ENCODE measurements at places on chromosomes 6 and 20.

GRCh38 chr6:149887343-149887742 is 10.6 kb downstream of the RAET1E start:
- DNase-seq = peak; percentile 71

- no peak for DNase-seq
Observed at GRCh38 chr6:110731898-110732297, 83.4 kb downstream of the CDK19 start.

DNA sequence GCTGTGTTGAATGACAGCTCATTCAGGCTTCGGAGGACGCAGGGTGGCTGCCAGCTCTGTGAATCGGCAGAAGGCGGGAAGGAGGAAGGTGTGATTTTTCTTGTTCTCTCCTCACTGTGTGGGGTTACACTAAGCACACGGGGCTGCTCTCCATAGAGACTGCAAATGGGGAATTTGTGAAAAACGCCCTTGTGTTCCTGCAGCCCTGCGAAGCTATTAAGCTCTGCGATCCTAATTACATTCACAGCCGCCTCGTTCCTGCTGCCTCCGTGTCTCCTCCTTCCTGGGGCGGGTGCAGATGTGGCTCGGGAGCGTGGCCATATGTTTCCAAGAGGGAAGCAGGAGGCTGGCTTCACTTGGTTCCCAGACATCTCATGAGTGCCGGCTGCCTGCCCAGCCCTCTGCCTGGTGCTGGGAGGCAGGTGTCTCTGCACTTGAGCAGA is 124.0 kb downstream of the TOX2 start:
- peak; percentile 2 for DNase-seq

DNA sequence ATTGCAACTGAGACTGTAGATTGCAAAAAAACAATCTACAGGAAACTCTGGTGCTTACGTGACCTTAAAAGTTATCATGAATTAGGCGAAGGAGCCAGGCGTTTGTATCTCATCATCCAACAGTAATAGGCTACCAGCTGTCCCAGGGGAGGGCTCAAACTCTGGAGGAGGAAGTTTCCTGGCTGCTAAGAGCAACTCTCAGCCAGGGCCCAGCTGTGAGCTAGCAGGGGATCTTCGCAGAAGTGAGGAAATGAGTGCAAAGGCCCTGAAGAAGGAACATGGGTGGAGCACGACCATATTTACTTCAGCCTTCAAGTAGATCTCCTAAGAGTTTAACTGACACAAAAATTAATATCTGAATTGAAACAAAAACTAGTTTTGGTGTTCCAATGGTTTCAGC is 686.9 kb upstream of the MAP3K7 start:
- no peak for DNase-seq

DNA sequence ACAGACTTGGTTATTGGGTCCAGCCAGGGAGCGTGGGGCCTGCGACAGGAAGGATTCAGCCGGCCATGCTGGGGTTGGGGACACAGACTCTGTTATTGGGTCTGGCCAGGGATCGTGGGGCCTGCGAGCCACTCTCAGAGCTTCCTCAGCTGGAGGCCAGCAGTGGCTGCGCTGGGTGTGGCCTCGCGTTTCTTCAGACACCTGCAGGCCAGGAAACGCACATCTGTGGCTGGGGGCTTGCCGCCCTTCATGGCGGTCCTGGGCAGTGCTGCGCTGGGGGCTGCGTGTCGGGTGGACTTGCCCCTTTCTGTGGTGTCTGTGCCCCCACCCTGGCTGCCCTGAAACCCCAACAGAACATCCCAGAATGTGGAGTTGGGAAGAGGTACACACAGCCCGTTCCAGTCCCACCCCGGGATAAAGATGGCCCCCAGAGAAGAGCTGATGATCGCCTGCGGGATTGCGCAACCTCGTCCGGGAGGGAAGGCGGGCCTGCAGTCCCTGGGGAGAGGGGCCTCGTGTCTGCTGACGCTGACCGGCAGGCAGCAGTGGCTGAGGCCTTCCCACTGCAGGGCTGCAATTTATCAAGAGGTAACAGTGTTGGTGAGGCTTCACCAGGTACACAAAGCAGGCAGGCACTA is 16.9 kb upstream of the MTG2 start:
- no peak for DNase-seq

- no peak for DNase-seq
Observed at GRCh38 chr6:52457096-52457495, 37.0 kb downstream of the EFHC1 start.

DNA sequence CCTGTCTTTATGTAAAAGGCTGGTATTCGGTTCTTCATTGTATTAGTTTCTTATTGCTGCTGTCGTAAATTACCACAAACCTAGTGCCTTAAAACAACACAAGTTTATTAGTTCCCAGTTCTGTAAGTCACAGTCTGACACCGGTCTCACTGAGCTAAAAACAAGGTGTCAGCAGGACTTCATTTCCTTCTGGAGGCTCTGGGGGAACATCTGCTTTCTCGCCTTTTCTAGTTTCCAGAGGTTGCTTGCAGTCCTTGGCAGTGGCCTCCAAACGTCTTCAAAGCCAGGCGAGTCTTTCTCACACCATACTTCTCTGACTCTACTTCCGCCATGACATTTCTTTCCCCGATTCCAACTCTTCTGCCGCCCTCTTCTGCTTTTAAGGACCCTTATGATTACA is 43.0 kb upstream of the ZFAND3 start:
- DNase-seq = no peak

DNA sequence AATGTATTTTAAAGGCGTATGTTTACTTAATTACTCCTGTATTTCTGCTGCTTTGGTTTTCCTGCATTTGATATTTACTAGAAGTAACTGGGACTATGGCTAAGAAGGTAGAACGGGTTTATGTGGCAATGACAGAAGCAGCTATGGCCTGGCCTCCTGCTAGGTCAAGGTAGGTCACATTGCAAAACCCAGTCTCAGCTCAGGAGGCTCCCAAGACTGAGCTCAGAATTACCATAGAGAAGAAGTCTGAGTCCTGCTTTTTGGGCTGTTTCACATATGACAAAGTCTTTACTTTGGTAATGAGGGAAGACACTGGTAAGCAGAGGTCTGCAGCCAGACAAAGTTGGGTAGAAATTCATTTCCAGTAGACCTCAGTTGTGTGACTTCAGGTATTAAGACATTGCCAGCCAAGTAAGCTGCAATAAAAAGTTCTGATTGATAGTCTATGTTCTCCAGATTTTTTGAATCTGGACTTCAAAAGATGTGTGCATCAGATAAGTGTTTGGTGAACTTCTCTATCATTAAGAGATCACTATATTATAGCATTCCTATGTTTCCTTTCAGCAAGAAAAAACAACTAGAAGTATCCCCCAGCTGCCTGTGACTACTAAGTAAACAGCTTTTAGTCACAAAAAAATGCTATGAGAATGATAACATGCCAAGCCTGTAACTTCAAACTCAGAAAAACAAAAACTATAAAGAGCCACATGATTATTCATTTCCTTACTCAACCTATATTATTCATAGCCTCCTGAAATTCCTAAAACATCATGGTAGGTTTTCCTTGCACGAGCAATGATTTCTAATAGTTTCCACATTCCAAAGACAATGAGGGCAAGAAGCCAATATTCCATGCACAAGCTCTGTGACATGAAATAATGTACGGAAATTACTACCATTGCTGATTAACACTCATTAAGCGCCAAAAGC is 312.3 kb downstream of the HAO1 start:
- DNase-seq = no peak

GRCh38 chr6:96089173-96089572 is 73.4 kb downstream of the FUT9 start:
- DNase-seq = no peak

GRCh38 chr6:157830354-157831017 is 7.4 kb downstream of the SNX9 start:
- no peak for DNase-seq

DNA sequence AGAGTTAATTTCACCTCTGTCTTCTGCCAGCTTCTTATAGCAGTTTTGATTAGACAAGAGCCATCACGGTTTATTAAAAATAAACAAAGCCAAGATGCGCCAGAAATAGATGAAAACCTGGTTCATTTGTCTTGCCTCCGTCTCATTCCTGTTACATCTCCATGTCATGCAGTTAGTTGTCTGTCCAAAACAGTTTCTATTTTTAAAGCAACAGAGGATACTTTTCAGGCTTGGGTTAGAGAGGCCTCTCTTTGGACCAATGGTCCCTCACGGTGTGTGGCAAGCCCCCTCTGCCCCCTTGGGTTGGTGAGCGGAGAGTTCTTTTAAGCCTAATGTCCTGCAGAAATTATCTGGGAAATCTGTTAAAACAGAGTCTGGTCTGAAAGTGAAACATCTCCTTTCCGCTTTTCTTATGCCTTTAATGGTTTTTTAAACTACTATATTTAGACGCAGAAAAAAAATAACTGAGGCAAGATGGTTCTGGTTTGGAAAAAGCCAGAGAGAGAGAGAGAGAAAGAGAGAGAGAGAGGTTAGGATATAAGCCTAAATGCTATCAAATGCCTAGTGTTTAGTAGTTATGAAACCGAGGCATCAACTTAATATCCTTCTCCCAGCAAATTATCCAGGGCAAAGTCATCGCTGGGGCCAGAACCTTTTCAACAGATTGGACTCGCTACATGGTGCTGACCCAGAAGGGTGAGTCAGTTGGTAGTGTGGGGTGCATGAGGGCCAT is 64.5 kb downstream of the ZDHHC14 start:
- no peak for DNase-seq

GRCh38 chr6:166908811-166909210 is 47.5 kb downstream of the RNASET2 start:
- DNase-seq = no peak

GRCh38 chr20:56630506-56631317 is 1.6 kb downstream of the TFAP2C start:
- DNase-seq = no peak

DNA sequence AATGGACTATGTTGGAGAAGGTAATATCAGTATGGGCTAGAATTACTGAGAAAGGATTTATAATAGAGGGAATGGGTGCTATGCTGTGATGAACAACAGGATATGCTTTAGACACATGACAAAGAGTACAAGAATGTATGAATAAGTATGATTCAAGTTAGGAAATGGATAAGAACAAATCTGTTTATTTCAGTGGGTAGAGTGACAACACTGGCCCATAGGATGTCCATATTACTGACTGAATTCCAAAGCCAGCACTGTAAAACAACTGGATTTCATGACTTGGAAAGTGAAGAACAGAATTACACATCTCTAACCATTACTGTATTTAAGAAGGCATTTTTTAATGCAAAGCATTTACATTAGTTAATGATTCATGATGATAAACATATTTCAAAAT is 35.9 kb downstream of the EPM2A start:
- no peak for DNase-seq

DNA sequence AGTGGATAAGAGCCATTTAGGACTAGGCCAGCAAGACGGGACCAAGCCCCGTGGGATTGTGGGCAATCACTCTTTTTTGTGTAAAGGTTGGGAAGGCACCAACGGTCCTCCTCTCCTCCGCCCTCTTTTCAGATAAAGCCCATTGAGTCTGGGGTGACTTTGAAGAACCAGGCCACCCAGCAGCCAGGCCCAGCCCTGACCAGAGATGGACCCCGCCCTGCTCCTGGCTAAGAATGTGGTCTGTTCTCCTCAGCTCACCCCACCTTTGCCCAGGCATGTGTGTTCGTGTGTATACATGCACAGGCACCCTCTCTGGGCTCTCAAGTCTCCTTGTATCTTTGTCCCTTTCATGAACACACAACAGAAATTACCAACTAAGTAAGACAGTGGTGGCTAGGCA is 9.1 kb downstream of the SDC4 start:
- DNase-seq = peak; percentile 76

DNA sequence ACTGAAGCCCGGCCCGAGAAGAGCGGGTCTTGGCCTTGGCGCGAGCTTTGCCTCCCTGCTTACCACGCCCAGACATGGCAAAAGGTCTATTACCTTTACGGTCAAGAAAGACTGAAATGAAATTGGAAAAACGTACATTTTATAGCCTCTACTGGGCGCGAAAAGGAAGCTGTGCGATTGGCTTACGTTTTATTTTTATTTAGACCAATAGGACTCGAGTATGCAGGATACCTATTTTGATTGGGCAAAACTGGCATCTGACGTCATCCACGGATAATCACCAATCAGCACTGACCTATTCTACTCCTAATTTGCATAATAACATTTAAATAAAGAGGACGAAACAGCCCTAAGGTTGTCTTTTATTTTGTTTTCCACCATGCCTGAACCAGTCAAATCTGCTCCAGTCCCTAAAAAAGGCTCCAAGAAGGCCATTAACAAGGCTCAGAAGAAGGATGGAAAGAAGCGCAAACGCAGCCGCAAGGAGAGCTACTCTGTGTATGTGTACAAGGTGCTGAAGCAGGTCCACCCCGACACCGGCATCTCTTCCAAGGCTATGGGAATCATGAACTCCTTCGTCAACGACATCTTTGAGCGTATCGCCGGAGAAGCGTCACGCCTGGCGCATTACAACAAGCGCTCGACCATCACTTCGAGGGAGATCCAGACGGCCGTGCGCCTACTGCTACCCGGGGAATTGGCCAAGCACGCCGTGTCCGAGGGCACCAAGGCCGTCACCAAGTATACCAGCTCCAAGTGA is 97.4 kb downstream of the OR2B2 start:
- DNase-seq = peak; percentile 80

DNA sequence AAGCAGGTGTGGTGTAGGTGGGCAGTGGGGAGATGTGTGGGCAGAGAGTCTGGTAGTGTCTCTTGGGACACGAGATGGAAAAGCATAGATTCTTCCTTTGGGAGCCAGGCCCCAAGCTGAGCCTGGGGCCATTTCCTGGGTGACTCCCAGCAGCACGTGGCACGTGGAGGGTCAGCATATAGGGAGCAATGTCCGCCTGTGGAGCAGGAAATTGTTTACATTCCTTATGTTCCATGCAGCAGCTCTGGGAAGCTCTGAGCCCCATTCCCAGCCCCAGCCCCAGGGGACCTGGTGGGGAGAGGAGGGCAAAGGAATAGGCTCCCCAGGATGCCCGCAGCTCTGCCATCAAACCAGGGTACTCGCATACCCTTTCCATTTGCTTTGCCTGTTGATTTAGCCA is 57.6 kb downstream of the DAAM2 start:
- no peak for DNase-seq

DNA sequence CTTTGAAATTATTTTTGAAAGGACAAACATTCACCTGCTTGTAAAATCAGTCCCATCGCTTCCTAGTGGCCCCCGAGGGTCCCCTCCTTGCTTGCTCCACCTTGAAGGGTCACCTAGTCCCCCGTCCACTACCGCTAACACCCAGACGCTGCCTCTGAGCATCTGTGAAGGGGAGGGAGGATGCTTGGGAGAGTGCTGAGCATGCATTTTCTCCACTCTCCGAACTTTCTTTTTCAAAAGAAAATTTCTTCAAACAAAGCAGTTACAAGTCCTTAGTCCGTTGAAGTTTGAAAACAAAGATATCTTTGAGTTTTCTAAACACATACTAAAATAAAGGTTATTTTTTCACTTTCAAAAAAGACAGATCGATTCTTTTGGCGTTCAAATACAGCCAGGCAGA is 224.3 kb upstream of the ARID1B start:
- DNase-seq = no peak

GRCh38 chr6:6736791-6737654 is 148.5 kb downstream of the LY86 start:
- DNase-seq = peak; percentile 54

GRCh38 chr6:120622127-120622631 is 712.1 kb downstream of the TBC1D32 start:
- DNase-seq = no peak

DNA sequence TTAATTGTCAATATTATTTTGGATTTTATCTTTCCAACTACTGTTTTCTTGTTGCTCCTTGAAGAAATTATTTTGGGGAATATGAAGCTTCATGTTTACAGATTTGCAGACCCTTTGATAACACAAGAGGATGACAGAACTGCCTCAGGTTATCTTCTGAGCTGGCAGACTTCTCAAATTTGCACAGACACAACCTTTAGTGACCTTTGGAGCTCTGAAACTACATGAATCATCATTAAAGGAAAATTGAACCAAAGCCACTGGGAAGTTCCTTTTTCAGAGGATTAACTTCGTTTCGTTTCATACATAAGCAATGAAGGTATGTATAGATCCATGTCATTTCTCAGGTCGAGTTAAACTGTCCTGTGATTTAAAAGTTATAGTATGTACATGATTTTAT is 85.9 kb downstream of the FBXO5 start:
- DNase-seq = no peak

All from lower leg skin (tissue), 4 donors.